ENCODE measurements at places on chromosomes 1 and 21. TPM values are rescaled to one million over a fixed set of nuclear protein-coding genes. Genes with fewer than 3 reads are reported as not detected.

GRCh38 chr21:27564684-27565301 lies 597.9 kb upstream of the ADAMTS5 start:
- no peak for DNase-seq

DNA sequence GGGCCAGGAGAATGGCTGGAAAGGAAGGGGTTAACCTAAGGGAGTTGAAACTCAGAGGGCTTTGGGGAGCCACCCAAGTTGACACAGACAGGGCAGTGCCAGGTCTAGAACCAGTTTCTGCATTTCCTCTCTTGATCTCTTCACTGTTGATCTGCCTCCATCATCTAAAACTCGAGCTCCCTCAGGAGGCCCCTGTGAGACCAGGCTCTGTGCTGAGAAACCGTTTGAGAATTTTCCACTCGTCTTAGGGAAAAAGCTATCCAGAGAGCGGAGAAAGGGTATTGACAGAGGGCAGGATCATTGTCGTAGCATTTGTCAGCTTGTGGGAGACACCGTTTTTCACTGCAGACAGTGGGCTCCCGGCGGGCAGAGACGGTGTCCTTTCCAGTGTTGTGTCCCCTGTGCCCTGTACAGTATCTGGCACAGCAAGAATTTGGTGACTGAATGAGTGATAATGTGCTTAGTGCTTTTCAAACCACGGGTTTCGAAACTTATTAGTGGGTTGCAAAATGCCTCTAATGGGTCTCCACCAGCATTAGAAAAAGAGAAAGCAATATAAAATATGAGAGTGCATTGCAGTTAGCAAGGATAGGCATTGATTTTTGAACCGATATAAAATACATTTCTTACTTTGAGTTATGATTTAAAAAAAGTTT lies 31.1 kb downstream of the PROK1 start:
- no peak for DNase-seq

DNA sequence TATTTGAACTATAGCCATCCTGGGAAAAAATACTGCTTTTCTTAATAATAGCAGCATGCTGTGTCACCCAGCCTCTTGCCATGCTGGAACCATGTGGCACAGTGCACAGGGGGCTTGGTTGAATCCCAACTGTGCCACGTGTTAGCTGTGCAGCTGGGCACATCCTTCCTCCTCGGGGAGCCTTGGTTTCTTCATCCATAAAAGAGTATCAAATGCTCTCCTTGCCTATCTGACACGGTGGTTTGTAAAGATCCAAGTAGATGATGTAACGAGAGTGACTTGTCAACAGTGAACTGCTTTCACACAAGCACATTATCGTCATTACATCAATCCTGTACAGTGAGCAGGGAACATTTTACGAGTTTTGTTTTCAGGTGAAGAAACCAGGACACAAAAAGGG lies 24.4 kb downstream of the VASH2 start:
- no peak for DNase-seq

- DNase-seq = no peak
Measured at GRCh38 chr21:43911015-43911934, 46.3 kb downstream of the AGPAT3 start.

The KLHL21 gene
- 8.4 TPM for polyA plus RNA-seq
